ENCODE measurements at places on chromosomes 5 and 9. TPM values are rescaled to one million over a fixed set of nuclear protein-coding genes. Genes with fewer than 3 reads are reported as not detected.

GRCh38 chr9:134190232-134191121, 26.1 kb upstream of the RNU6ATAC start:
- no peak for DNase-seq

DNA sequence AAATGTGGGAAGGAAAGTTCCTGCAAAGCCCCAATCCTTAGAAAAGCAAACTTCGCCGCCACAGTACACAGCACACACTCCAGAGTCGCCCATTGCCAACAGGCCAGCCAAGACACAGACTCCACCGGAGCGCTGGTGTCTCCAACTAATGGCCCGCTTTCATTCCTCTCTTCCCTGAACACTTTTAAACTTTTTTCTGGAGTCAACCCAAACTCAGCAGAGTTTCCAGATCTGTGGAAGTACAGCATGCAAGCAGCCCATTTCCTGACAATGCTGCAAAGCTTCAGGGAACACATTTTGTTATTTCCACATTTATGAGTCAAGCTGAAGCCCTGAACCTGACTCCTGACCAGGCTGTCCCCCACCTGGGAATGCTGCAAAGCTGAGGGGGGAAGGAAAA, 351.9 kb downstream of the NFIB start:
- no peak for DNase-seq

GRCh38 chr9:107874137-107874536, 384.6 kb upstream of the KLF4 start:
- no peak for DNase-seq

ZBED3 gene
- 21.6 TPM for total RNA-seq

FBXO10 gene
- 10.6 TPM for total RNA-seq

SLC6A3 gene
- not detected for total RNA-seq

GPR151 gene
- not detected for total RNA-seq
